ENCODE measurements at places on chromosomes 7 and 10. TPM values are rescaled to one million over a fixed set of nuclear protein-coding genes. Genes with fewer than 3 reads are reported as not detected.

GRCh38 chr7:151626422-151627115 lies 106.9 kb upstream of the RHEB start:
- H3K27ac ChIP-seq: no peak overlapping the region
- DNase-seq: peak; percentile 41

DNA sequence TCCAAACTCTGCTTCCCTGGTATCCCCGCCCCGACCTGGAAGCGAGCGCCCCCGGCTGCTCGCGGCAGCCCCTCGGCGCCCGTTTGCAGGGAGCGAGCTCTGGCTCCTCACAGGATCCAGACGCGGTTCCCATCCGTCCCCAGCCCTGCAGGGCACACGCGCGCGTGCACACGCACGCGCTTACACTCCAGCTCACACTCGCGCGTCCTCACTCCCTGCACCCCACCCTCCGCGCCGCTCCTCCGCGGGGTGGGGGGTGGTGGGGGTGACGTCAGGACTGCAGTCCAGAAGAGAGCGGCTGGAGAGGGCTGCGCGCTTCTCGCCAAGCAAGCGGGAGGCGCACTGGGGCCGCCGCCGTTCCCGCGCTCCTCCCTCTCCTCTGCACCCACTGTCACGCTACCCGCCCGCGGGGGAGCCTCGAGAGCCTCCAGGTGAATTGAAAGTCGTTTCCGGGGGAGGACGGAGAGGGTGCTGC lies 255.6 kb downstream of the OTUD1 start:
- H3K27me3 ChIP-seq: peaks cover 79% of the 10 kb centered on the region
- no peak overlapping the region for H3K27ac ChIP-seq
- peak overlapping the region; percentile 57 for H3K4me3 ChIP-seq
- H3K4me1 ChIP-seq: peaks cover 13% of the 10 kb centered on the region
- H3K36me3 ChIP-seq: no peaks in the 10 kb centered on the region

DNA sequence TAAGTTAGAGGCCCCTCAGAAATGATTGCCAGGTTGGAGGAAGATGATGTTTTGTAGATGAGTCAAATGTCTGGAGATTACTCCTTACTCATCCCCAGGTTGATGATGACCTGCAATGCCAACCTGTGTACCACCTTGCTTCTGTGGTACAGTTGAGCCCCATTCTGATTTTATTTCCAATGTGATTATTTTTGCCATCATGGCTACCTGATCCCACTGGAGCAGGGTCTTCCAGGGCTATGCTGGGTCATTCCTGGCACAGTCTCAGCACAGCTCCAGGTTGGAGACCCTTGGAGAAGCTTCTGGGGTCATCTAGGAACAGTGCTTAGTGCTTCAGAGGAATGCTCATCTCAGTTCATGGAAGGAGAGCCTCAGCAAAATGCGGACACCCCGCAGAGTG lies 34.3 kb downstream of the LRRC18 start:
- no peak overlapping the region for H3K4me3 ChIP-seq
- no peaks in the 10 kb centered on the region for H3K4me1 ChIP-seq
- H3K27me3 ChIP-seq: no peaks in the 10 kb centered on the region
- H3K36me3 ChIP-seq: no peaks in the 10 kb centered on the region
- H3K27ac ChIP-seq: no peak overlapping the region
- no peak for DNase-seq

GRCh38 chr7:1884583-1885350 lies 214.7 kb downstream of the ELFN1 start:
- H3K27me3 ChIP-seq: no peaks in the 10 kb centered on the region
- H3K27ac ChIP-seq: peak overlapping the region; percentile 21
- no peak overlapping the region for H3K4me3 ChIP-seq
- DNase-seq: peak; percentile 43
- H3K4me1 ChIP-seq: peaks cover 26% of the 10 kb centered on the region

GRCh38 chr7:112006071-112006470 lies 200.1 kb downstream of the DOCK4 start:
- no peaks in the 10 kb centered on the region for H3K36me3 ChIP-seq
- no peak overlapping the region for H3K27ac ChIP-seq
- H3K4me3 ChIP-seq: no peak overlapping the region
- no peaks in the 10 kb centered on the region for H3K4me1 ChIP-seq

The NSUN5 gene
- 37.4 TPM for polyA plus RNA-seq

GRCh38 chr10:74977913-74978847 lies 133.3 kb upstream of the SAMD8 start:
- peak overlapping the region; percentile 49 for H3K27ac ChIP-seq
- H3K36me3 ChIP-seq: peaks cover 31% of the 10 kb centered on the region
- DNase-seq: peak; percentile 18
- H3K27me3 ChIP-seq: no peaks in the 10 kb centered on the region
- H3K4me3 ChIP-seq: peak overlapping the region; percentile 31

DNA sequence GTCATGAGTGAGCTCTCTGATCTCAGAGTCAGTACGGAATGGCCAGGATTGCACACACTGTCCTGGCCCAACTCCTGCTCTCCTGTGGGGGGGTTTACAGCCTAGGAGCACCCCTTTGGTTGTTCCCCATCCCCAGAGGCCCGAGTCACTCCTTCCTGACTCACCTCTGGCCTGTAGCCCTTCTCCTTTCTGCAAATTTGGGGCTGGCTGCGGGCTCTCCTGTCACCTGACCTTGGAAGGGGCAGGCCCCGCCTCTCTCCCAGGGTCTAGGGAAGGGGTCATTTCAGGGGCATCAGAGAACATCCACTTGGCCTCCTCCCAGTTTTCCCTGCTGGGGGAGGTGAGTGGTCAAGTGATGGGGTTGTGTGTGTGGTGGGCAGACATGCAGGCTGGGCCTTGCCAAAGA lies 1.7 kb downstream of the NYAP1 start:
- peaks cover 11% of the 10 kb centered on the region for H3K4me1 ChIP-seq
- H3K27ac ChIP-seq: no peak overlapping the region
- H3K36me3 ChIP-seq: no peaks in the 10 kb centered on the region
- no peak for DNase-seq

DNA sequence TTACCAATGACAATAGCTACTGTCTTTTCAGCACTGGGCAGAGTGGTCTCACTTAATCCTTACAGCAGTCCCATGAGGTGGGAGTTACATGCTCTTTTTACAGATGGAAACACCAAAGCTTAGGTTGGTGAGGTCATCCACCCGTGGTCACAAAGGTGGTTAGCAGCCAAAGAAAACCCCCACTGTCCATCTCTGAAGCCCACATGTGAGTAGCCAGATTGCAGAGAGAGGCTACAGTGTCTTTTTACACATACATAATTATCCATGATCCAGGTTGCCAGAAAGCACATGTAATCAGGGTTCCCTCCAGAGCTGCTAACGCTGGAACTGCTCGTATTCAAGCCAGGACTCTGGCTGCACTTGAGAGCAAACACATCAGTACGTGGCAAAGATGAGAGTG lies 24.6 kb upstream of the ANKRD2 start:
- no peak overlapping the region for H3K27ac ChIP-seq
- DNase-seq: no peak
- H3K4me1 ChIP-seq: no peaks in the 10 kb centered on the region
- H3K4me3 ChIP-seq: no peak overlapping the region

The SPDYE5 gene
- not detected for polyA plus RNA-seq

- peak overlapping the region; percentile 99 for H3K4me3 ChIP-seq
- peaks cover 3% of the 10 kb centered on the region for H3K36me3 ChIP-seq
- peak overlapping the region; percentile 89 for H3K27ac ChIP-seq
- H3K4me1 ChIP-seq: peaks cover 55% of the 10 kb centered on the region
- no peaks in the 10 kb centered on the region for H3K27me3 ChIP-seq
- DNase-seq: no peak
Observed at GRCh38 chr7:100539436-100540006, 518 bp downstream of the AGFG2 start.

GRCh38 chr10:97169911-97170693 lies 15.7 kb downstream of the SLIT1 start:
- H3K4me1 ChIP-seq: no peaks in the 10 kb centered on the region
- no peak overlapping the region for H3K4me3 ChIP-seq
- no peak for DNase-seq
- H3K27me3 ChIP-seq: peaks cover 7% of the 10 kb centered on the region

- H3K4me1 ChIP-seq: no peaks in the 10 kb centered on the region
- no peak for DNase-seq
- no peaks in the 10 kb centered on the region for H3K36me3 ChIP-seq
- no peak overlapping the region for H3K4me3 ChIP-seq
- H3K27ac ChIP-seq: no peak overlapping the region
Observed at GRCh38 chr10:127151981-127152699, 44.3 kb downstream of the INSYN2A start.

GRCh38 chr10:114311496-114312209 lies 72.6 kb downstream of the VWA2 start:
- H3K4me1 ChIP-seq: no peaks in the 10 kb centered on the region
- no peak for DNase-seq
- H3K4me3 ChIP-seq: no peak overlapping the region
- no peaks in the 10 kb centered on the region for H3K36me3 ChIP-seq
- H3K27ac ChIP-seq: no peak overlapping the region

The EPO gene
- not detected for polyA plus RNA-seq

DNA sequence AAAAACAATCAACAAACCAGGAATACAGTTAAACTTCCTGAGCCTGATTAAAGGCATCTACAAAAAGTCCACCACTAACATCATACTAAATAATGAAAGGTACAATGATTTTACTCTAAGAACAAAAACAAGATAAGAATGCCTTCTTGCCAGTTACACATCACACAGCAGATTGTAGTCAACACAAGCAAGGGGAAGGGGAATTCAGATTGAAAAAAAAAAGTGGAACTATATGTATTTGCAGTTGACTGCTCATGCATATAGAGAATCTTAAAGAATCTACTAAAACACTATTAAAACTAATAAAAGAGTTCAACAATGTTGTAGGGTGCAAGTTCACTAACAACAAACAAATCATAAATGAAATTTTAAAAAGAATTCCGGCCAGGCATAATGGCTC lies 28.5 kb downstream of the ZNF33B start:
- H3K36me3 ChIP-seq: peaks cover 66% of the 10 kb centered on the region
- H3K27me3 ChIP-seq: no peaks in the 10 kb centered on the region
- no peak overlapping the region for H3K4me3 ChIP-seq
- DNase-seq: no peak
- H3K4me1 ChIP-seq: no peaks in the 10 kb centered on the region

DNA sequence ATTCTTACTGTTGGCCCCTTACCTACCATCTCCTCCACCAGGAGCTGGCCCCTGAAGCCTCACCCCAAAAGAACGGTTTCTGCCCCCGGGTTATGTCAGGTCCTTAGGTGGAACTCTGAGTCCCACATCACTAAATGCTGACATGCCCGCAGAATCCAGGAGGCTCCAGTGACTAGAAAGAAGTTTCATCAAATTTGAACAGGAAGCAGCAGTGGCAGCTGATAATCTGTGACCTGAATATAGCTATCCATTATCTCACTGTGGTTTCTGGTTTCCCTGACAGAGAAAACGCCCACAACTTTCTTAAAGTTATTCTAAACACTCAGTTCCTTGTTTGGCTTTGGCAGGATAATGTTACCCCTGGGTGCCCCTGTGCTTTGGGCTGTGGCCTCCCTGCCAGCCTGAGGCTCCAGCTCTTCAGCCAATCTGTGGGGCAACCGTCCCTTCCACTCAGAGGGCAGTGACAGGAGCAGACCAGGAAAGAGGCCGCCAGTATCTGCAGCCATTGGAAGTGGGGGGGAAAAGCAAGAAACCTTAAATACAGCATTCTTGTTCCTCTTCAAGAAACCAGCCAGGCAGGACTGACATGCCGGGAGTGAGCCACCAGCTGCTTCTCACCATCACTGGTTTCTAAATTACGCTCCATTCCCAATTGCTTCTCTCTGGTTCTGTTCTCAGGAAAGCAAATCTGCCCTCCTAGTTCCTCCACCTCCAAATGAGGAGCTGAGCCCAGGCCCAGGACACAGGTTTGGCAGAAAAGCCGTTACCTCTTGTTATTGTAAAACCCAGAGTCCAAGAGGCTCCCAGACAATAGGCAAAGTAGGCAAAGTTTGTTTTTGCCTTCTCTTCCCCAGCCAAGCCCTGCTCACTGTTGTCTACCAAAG lies 41.2 kb upstream of the VCL start:
- peak overlapping the region; percentile 62 for H3K4me3 ChIP-seq
- peaks cover 15% of the 10 kb centered on the region for H3K4me1 ChIP-seq
- no peak for DNase-seq
- no peaks in the 10 kb centered on the region for H3K27me3 ChIP-seq

- H3K4me3 ChIP-seq: no peak overlapping the region
- H3K27me3 ChIP-seq: peaks cover 35% of the 10 kb centered on the region
- DNase-seq: no peak
Observed at GRCh38 chr10:100791369-100792058, 46.1 kb downstream of the PAX2 start.

- DNase-seq: no peak
- H3K4me1 ChIP-seq: peaks cover 11% of the 10 kb centered on the region
- H3K27ac ChIP-seq: no peak overlapping the region
- no peaks in the 10 kb centered on the region for H3K36me3 ChIP-seq
- H3K27me3 ChIP-seq: peaks cover 12% of the 10 kb centered on the region
- H3K4me3 ChIP-seq: no peak overlapping the region
Observed at GRCh38 chr7:103292122-103292521, 5.1 kb upstream of the PMPCB start.

DNA sequence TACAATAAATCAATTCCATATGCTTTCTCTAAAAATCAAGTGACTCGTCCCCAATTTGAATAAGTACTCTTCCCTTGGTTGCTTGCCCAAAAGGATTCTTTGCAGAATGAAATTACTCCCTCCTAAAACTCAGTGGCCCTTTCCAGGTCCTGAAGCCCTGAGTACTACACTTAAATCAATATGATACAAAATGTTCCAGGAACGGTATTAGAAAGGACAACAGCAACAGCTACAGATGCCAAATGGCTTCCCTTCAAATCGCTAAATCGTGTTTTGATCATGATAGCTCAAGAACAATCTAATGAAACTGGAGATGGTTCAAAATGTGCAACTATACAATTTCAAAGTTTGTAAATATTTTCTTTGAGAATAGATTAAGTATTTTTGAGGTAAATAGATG lies 59.4 kb downstream of the TPK1 start:
- H3K27me3 ChIP-seq: no peaks in the 10 kb centered on the region
- H3K4me1 ChIP-seq: peaks cover 42% of the 10 kb centered on the region
- H3K4me3 ChIP-seq: no peak overlapping the region
- DNase-seq: no peak

The IDI2 gene
- polyA plus RNA-seq: not detected

DNA sequence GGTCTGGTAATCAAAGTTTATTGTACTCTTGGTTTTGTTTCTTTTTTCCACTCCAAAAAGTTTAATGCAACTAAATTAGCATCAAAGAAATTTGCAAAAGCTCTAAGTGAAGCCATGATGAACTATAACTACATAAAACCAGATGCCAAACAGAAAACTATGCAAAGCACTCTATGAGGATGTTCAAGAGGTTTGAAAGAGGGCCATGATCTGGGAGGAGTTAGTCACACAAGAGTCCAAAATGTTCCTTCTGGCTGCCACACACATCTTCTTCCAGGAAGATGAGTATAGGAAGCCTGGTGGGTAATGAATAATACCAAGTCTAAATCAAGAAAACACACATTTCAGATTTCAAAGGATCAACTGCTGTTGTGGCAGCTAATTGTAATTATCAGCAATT lies 28.4 kb downstream of the GLI3 start:
- H3K27ac ChIP-seq: no peak overlapping the region
- H3K36me3 ChIP-seq: no peaks in the 10 kb centered on the region
- H3K27me3 ChIP-seq: peaks cover 8% of the 10 kb centered on the region
- H3K4me3 ChIP-seq: no peak overlapping the region
- no peak for DNase-seq
- no peaks in the 10 kb centered on the region for H3K4me1 ChIP-seq

GRCh38 chr7:43764039-43764761 lies 5.7 kb downstream of the BLVRA start:
- peaks cover 50% of the 10 kb centered on the region for H3K4me1 ChIP-seq
- H3K27ac ChIP-seq: peak overlapping the region; percentile 41
- H3K27me3 ChIP-seq: no peaks in the 10 kb centered on the region
- no peaks in the 10 kb centered on the region for H3K36me3 ChIP-seq
